Fibroblast of lung (primary cell): ENCODE measurements at places on chromosomes 6 and 20. TPM values are rescaled to one million over a fixed set of nuclear protein-coding genes. Genes with fewer than 3 reads are reported as not detected.

Gene DDRGK1
- total RNA-seq, result 32.9 and 35.5 TPM in 2 replicates

Gene SAMD5
- 3.1 and 4.0 TPM in 2 replicates for total RNA-seq

DNA sequence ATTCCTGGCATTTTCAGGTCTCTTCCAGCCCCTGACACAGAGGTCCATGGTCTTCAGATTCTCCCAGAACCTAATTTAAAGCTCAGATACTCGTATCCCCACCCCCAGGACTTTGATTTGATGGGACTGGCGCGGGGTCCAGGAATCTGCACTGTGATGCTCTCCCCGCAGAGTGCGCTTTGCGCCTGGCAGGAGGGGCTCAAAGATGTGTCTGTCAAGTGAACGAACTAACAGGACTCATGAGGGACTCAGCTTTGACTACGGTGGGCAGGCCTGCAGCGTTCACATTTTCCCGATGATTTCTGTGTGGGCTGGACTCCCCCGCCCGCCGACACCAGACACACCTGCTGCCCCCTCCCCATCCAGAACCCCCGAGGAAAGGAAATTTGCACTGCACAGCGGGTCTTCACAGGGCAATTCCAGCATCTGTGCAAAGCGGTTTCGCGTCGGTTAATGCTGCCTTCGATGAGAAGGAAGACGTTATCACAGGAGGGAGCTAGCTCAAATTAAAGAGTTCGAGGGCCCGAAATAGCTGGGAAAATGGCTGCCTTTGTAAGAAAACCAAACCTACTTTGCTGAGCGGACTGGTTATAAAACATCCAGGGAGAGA, 90.2 kb downstream of the ZDHHC14 start:
- no peak for DNase-seq

Gene SNAI1
- 0.26 and 0.66 TPM in 2 replicates for total RNA-seq

GRCh38 chr6:142356884-142357225, 55.0 kb downstream of the ADGRG6 start:
- DNase-seq, result no peak

GRCh38 chr6:45838451-45838850, 177.2 kb downstream of the CLIC5 start:
- no peak for DNase-seq

Gene FAM209B
- total RNA-seq, result not detected in 2 replicates
